ENCODE measurements at places on chromosomes 1 and 21. TPM values are rescaled to one million over a fixed set of nuclear protein-coding genes. Genes with fewer than 3 reads are reported as not detected.

The RAB3B gene
- total RNA-seq, result 0.02 TPM

The GJA4 gene
- not detected for total RNA-seq

The OR6N1 gene
- not detected for total RNA-seq

The PTPRC gene
- 984 TPM for total RNA-seq

The PROK1 gene
- total RNA-seq, result not detected

The ZC3H12A gene
- 53.5 TPM for total RNA-seq

The SUSD4 gene
- total RNA-seq, result 6.4 TPM

The HRNR gene
- not detected for total RNA-seq

The CD58 gene
- 8.9 TPM for total RNA-seq

The ANXA9 gene
- 0.15 TPM for total RNA-seq

The KRTAP13-2 gene
- total RNA-seq, result not detected

The ETV3L gene
- total RNA-seq, result not detected

The PALMD gene
- not detected for total RNA-seq

The OXCT2 gene
- total RNA-seq, result 0.30 TPM

The OR2AK2 gene
- total RNA-seq, result not detected

The GOLT1A gene
- not detected for total RNA-seq

The WARS2 gene
- total RNA-seq, result 25.2 TPM

The HES4 gene
- 7.9 TPM for total RNA-seq

The FCGR2B gene
- total RNA-seq, result 1.5 TPM

The SMCP gene
- not detected for total RNA-seq

The CDC42BPA gene
- total RNA-seq, result 0.86 TPM

The PDPN gene
- total RNA-seq, result not detected

The MAP10 gene
- total RNA-seq, result 2.7 TPM

The ADGRL4 gene
- not detected for total RNA-seq

The UTS2 gene
- 11.6 TPM for total RNA-seq

The FCER1A gene
- total RNA-seq, result 0.33 TPM

The C1orf226 gene
- total RNA-seq, result 0.13 TPM

The OR14A2 gene
- not detected for total RNA-seq

The ATP6V1G3 gene
- not detected for total RNA-seq

The HSD11B1 gene
- not detected for total RNA-seq

The MCOLN3 gene
- 2.8 TPM for total RNA-seq

The MROH9 gene
- total RNA-seq, result not detected

The BATF3 gene
- 3.2 TPM for total RNA-seq

The TCHH gene
- not detected for total RNA-seq

The HMCN1 gene
- total RNA-seq, result 0.06 TPM

The ARTN gene
- not detected for total RNA-seq

The GREM2 gene
- total RNA-seq, result 0.98 TPM

The CFHR4 gene
- total RNA-seq, result not detected

The POU3F1 gene
- total RNA-seq, result 0.64 TPM
